ENCODE measurements at places on chromosomes 7 and 10.

GRCh38 chr10:127290850-127291249, 94.5 kb upstream of the INSYN2A start:
- no peak for DNase-seq

DNA sequence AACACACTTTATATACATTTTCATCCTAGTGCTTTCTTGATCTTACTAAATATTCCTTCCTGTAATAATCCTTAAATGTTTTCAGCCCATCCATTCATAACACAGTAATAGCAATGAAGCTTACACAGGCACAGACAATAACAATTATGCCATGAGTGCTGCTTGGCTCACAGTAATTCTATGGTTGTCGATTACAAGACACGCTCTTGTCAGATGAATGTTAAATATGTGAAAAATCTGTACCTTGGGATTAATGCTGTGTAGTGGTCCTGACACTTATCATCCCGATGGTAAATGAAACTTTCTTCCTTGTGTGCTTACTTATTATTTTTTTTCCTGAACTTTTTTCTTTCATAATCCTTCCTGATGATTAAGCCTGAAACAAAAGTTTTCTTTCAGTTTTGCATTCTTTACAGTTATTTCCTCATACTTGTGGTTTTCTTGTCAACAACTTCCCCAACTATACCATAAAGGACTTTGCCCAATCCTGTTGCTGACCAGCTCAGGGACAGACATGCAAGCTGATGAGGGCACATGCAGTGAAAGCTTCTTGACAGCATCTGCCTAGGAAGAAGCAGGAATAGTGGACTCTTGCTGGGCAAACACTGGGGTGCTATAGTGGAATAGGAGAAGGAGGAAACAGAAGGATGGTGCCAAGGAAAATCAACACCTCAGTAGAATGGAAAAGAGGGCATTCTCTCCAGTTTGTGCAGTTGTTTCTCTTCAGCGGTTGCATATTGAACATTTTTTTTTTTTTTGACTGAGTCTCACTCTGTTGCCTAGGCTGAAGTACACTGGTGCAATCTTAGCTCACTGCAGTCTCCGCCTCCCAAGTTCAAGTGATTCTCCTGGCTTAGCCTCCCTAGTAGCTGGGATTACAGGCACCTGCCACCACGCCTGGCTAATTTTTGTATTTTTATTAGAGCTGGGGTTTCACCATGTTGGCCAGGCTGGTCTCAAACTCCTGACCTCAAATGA, 6.7 kb upstream of the MGAM2 start:
- no peak for DNase-seq

- no peak for DNase-seq
Observed at GRCh38 chr10:89348481-89348880, 20.7 kb downstream of the IFIT3 start.

- DNase-seq = no peak
Observed at GRCh38 chr7:37180828-37181549, 267.7 kb downstream of the ELMO1 start.

GRCh38 chr10:97065686-97066660, 119.8 kb downstream of the SLIT1 start:
- no peak for DNase-seq

DNA sequence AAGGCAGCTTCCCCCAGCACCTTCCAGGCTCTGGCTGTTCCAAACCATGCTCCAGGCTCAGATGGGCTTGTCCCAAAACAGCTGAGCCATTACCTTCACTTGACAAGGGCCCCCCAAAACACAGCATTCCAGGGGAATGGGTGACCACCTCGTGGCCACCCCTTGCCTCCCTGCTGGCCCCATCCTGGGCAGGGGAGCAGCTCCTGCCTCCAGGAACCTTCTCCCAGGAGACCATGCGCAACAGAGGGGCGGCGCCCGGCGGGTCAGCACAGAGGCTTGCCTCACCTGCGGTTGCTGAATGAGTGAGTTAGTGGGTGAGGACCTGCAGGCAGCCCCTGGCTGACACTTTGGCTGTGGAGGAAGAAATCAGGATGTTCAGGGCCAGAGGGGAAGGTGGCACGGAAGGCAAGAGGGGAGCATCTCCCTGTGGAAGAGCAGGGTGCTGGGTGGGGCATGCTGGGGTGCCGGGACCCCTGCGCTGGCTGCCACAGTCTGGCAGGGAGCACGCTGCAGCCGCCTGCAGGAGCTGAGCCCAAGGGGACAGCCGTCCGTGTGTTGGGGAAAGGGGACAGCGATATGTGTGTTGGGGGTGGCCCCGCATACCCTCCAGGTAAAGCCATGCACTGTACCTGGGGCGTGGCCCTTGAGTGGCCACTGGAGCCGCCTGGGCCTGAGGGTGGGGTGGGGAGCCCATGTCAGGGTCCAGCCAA, 54.7 kb downstream of the PWWP2B start:
- DNase-seq = no peak

GRCh38 chr7:104156842-104157277, 51.0 kb downstream of the ORC5 start:
- no peak for DNase-seq

All from CD4-positive, alpha-beta T cell treated with Interleukin-6 at 100 ng/mL for 8 hours (primary cell).